Stimulated activated CD8-positive, alpha-beta memory T cell treated with anti-CD3 and anti-CD28 coated beads, Interleukin-7, amount 100 ng/mL, for 24 hours (primary cell): ENCODE measurements at places on chromosomes 4 and X.
A peak's percentile ranks its signal among the peaks of the same experiment; 100 is the strongest.

DNA sequence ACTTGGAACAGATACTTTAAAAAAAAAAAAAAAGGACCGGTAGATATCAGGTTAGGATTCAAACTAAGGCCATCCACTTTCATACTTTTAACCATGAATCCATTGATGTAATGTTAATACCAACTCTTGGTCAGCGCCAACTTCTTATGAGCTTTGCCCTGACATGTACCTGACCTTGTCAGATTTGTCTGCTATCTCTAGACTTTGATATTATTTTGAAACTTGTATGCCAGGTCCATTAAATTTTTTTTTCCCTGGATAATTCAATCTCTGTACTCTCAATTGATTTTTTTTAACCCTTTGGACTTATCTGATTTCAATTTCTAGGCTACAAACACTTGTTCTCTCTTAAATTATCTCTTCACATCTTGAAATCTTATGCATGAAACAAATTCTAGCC lies 27.2 kb upstream of the UGT2B7 start:
- no peak for DNase-seq

- no peak for DNase-seq
These were observed 612 bp downstream of the CPLX1 start for GRCh38 chr4:825063-825970.

- no peak for DNase-seq
These were observed 24.6 kb upstream of the LAP3 start for GRCh38 chr4:17552427-17552826.

DNA sequence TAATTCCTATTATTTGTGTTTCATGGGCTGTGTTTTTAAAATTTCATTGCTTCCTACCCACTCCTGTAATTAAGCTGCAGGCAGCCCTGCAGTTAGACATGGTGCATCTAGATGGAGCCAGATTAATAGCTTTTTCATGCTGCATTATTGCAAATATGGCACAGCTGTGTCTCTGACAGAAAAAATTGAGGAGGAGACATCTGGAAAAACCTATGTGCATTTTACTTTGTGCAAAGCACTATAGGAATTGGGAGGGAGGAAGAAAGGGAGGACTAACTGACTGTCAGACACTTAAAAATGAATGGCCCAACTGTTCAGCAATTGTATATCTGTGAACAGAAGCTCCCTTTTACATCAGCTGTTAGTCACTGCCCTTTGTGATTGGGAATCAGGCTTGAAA lies 8.1 kb upstream of the RPGR start:
- DNase-seq: no peak

- no peak for DNase-seq
These were observed 182.8 kb downstream of the LARP7 start for GRCh38 chr4:112819729-112820128.

- DNase-seq: no peak
These were observed 1383.3 kb downstream of the FAM133A start for GRCh38 chrX:95057341-95057740.

GRCh38 chr4:138217567-138217966 lies 24.6 kb downstream of the SLC7A11 start:
- no peak for DNase-seq

DNA sequence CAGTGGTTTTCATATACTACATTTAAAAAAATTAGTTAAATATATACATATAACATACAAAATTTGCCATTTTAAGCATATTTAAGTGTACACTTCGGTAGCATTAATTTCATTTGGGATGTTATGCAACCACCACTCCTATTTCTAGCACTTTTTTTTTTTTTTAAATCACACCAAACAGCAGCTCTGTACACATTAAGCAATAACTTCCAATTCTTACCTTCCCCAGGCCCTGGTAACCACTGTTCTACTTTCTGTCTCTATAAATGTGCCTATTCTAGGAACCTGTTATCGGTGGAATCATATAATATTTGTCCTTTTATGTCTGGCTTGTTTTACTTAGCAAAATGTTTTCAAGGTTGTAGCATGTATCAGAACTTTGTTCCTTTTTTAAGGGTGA lies 39.1 kb downstream of the TMEM164 start:
- no peak for DNase-seq

DNA sequence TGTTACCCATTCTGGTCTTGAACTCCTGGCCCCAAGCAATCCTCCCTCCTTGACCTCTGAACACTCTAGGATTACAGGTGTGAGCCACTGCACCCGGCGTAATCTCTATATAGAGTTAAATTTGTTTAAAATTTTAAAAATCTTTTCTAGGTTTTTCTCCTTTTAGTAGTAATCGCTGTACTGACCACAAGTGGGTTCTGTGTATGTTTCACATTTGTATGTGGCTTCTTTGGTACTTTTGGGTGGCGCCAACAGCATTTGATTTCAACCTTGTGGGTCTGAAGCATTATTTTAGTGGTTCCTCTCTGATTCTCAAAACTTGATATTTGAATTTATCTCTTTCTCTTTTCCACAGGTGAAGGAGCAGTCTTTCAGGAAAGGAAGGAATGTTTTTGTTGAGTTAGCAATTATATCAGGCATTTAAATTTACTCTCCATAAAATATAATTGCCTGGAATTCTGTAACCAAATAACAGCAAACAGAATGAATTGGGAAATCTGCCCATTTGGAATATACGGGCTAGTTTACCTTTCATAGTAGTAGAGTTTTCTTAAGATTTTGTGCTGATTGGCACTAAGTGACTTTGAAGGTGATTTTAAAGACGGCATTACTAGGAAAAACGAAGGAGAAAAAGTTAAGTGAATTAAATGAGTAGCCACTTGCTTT lies 29.5 kb downstream of the ARHGAP10 start:
- no peak for DNase-seq

- no peak for DNase-seq
These were observed 21.3 kb downstream of the ARHGAP24 start for GRCh38 chr4:85496126-85496849.

DNA sequence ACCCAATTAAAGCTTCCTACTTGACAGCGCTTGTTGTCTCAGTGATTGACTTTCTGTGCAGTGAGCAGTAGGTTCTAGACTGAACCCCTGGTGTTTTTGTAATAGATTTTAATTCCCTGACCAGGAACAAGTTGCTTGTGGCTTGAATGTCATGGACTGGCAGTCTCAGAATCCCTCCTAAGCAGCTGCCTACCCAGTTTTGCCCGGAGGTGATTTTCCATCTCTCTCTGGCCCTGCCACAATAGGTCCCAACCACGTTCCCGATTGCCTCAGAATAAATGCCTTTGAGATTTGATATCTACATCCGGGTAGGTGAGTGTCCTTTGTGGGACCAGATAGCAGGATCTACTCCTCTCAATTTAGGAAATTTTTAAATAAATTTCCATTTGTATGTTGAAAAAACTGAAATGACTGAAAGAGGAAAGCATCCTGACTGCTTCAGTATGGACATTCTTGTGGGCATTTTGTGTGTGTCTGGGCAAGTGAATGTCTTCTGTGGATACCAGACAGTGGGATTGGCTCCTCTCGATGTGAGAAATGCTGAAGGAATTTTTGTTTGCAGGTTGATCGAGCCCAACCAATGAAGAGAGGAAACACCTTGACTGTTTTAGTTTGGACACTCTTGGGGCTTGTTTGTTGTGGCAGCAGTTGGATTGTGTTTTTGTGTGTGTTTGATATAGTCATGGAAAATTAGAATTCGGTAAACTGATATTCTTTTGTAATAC lies 1607.4 kb downstream of the C4orf33 start:
- DNase-seq: no peak

DNA sequence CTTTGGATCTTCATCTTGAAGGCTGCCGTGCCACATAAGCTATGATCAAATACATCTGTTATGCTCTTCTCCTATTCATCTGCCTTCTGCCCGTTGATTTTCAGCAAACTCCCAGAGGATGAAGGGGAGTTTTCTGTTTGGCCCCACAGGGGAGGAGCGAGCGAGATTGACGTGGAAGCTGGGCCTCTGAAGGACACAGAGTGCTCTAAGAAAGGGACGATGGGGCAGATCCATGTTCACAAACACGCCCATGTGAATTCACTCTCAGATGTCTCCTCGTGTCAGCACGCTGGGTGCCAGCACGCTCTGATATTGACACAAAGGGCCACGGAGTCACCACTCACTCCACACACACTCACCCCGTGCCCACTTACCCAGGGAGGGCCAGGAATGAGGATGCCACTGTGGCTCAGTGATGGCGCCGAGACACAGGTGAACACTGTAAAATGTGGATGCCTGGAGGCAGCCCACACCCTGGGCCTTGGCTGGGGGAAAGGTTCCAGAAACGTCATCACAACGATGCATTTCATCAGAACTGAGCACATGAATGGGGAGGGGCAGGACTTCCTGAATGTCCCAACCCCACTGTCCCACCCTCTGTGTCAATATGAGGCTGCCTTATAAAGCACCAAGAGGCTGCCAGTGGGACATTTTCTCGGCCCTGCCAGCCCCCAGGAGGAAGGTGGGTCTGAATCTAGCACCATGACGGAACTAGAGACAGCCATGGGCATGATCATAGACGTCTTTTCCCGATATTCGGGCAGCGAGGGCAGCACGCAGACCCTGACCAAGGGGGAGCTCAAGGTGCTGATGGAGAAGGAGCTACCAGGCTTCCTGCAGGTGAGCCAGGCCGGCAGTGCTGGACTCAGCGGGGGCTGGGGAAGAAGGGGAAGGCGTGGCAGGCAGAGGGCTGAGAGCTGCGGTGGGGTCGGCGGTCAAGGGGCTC lies at the start of gene S100P:
Gene S100P, plus strand, starts transcription at position 648 of the 946 bp plus-strand sequence. Its CDS starts 55 bp downstream, at position 703.
- DNase-seq: no peak

- no peak for DNase-seq
These were observed 540.5 kb upstream of the BOD1L1 start for GRCh38 chr4:14167876-14168510.

- DNase-seq: no peak
These were observed 5.4 kb upstream of the GTPBP6 start for GRCh38 chrX:323721-324628.

DNA sequence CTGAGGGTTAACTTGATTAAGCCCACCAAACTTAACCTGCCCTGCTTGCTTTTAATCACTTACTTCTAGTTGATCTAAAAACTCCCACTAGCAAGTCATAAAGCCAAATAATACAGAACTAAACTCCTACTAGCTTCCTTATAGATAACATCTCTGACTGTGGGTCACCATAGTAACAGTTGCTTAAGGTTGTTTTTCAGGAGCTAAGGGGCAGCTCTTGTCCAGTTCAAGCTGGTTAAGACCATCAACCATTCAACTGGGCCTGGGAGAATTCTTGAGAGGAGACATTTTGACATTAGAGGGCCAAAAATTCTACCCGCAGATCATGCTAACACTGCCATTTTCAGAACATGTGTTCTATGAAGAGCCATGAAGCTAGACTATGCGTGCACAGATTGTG lies 67.0 kb downstream of the UCHL1 start:
- no peak for DNase-seq

GRCh38 chrX:30153881-30154260 lies 61.5 kb upstream of the MAGEB2 start:
- no peak for DNase-seq

GRCh38 chr4:150250998-150251651 lies 172.9 kb downstream of the DCLK2 start:
- no peak for DNase-seq

GRCh38 chr4:39697740-39698423 lies at the start of gene UBE2K:
UBE2K (plus strand) TSS chr4:39698136; CDS start chr4:39698328, 192 bp downstream.
- peak; percentile 70 for DNase-seq

GRCh38 chrX:131675596-131676194 lies 131.8 kb downstream of the OR13H1 start:
- no peak for DNase-seq

GRCh38 chr4:150990993-150991392 lies 24.1 kb downstream of the LRBA start:
- no peak for DNase-seq

- no peak for DNase-seq
These were observed 47.8 kb upstream of the SETD7 start for GRCh38 chr4:139603576-139604410.

GRCh38 chr4:15006416-15007024 lies 4.2 kb downstream of the CPEB2 start:
- DNase-seq: no peak

- no peak for DNase-seq
These were observed 118.5 kb upstream of the SHISA3 start for GRCh38 chr4:42278709-42279324.

- DNase-seq: no peak
These were observed 62.4 kb downstream of the APOO start for GRCh38 chrX:23845351-23845817.

GRCh38 chrX:15050395-15050794 lies 177.2 kb downstream of the MOSPD2 start:
- DNase-seq: no peak

- DNase-seq: no peak
These were observed 7.7 kb upstream of the MAPK10 start for GRCh38 chr4:86367577-86367976.

- DNase-seq: no peak
These were observed 6.8 kb downstream of the PRICKLE3 start for GRCh38 chrX:49179358-49179757.

GRCh38 chr4:173317004-173317403 lies 17.2 kb downstream of the HMGB2 start:
- DNase-seq: no peak

DNA sequence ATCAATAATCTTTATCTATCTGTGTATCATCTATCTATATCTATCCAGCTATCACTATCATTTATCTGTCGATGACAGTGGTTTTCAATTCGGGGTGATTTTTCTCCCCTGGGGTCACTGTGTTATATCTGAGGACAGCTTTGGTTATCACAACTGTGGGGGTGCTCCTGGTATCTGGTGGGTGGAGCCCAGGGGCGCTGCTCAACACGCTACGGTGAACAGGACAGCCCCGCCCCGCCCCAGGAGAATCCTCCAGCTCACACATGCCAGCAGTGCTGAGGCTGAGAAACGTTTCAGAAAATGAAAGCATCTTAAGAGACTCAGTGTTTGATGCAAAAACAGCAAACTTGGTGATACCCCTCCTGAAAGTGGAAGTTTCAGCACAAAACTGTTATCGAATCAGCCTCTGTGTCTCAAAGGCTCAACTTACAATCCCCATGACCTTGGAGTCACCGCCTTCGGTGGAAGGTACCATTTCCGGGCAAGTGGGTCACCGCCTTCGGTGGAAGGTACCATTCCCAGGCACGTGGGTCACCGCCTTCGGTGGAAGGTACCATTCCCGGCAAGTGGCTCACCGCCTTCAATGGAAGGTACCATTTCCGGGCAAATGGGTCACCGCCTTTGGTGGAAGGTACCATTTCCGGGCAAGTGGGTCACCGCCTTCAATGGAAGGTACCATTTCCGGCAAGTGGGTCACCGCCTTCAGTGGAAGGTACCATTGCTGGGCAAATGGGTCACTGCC lies 315.3 kb downstream of the DHRSX start:
- no peak for DNase-seq

- no peak for DNase-seq
These were observed 377 bp downstream of the CHRNA9 start for GRCh38 chr4:40335525-40335894.

DNA sequence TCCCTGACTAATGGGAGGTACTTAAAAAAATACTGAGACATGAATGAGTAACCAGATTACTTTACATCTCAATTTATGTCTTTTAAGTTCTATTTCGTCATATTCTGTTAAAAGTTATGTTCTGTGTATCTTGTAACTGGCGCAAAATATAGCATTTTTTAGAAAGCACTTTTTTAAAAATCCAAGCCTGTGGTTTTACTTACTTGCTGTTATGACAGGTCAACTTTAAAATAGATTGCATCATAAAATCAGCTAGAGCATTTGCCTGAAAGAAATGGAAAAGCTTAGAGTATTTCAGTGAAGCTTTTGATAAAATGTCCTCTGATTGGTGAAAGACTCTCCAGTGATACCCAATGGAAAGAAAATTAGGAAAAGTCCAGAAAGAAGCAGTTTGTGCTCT lies 1892.3 kb upstream of the TENM3 start:
- no peak for DNase-seq
